Urothelium cell line (cell line): ENCODE measurements at places on chromosomes 13 and 19.

- DNase-seq = no peak
Observed at GRCh38 chr13:48829536-48829935, 146.2 kb upstream of the FNDC3A start.

DNA sequence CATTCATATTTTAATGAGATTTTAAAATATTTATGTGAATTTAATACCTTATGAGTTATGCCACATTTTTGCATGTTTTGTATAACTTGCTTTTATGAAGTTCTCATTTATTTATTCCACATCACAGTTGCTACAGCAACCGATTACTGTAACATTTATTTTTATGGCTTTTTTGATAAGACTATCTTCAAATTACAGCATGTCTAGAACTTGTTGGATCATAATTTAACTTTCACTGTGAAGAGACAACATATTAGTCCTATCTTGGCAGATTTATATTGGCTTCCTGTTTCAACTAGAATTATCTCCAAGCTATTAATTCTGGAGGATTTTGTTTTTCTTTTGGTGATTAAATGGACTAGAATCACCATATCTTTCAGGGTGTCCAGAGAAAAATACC is 793.7 kb upstream of the SLITRK5 start:
- DNase-seq = no peak

GRCh38 chr13:96499656-96500055 is 409.7 kb downstream of the HS6ST3 start:
- no peak for DNase-seq

- DNase-seq = no peak
Observed at GRCh38 chr13:46463719-46464118, 76.7 kb upstream of the RUBCNL start.

DNA sequence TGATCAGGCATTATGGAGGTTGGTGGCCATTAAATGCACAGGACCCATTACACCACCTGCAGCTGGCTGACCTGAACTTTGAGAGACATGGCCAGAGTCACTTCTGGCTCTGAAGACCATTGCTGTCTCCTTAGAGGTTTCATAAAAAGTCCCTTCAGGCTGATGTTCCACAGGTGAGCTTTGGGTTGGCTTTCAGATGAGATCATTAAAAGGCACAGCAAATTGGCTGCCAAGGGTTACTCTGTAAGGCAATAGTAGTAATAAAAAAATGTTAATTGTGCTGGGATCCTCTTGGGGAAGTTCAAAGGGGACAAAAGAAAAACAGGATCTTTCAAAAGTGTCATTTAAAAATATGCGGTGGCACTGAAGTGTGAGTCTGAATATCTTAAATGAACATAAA is 4.2 kb downstream of the OLFM4 start:
- no peak for DNase-seq

DNA sequence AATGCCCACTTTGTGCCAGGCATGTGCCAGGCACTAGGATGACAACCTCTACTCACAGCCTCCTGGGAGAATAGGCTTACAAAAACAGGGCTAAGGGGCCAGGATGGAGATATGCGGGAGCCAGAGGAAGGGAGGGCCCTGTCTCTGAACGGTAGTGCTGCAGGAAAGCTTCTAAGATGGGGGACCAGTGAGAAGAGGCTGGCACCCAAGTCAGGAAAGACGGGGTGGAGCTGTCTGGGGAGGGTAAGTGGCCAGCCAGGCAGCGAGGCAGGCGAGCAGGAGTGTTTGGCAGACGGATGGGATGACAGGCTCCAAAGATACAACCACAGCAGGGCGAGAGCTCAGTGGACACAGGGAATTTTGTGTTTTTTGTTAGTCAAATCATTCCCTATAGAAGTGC is 44.7 kb upstream of the GPI start:
- DNase-seq = no peak

- no peak for DNase-seq
Observed at GRCh38 chr19:38654628-38655055, 7.2 kb downstream of the ACTN4 start.
